ENCODE measurements at places on chromosomes 6 and 20. TPM values are rescaled to one million over a fixed set of nuclear protein-coding genes. Genes with fewer than 3 reads are reported as not detected.

Gene ENPP3
- total RNA-seq, result not detected

GRCh38 chr6:90065173-90065572 is 170.9 kb downstream of the GJA10 start:
- no peak for DNase-seq

DNA sequence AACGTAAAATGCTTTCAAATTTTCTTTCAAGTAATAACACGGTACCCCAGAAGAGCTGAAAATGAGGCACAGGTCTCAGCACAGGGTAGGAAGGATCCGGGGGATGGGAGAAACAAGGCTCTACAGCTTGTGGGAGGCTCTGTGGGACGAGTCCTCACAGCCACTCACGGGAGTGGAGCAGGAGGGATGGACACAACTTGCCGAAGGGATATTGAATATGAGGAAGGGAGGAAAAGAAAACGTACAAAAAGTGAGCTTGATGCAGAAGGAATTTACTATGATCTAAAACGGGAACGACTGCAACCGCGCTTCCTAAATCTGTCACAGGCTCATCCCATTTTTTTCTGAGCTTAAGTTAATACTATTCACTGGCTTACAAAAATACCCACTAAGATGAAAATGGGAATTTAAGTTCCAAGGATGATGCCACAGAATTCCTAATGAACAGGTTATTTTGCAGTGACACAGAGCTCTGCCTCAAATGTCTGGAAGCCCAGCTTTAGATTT is 72.9 kb downstream of the FYN start:
- no peak for DNase-seq

- no peak for DNase-seq
Observed at GRCh38 chr6:111381123-111381522, 101.9 kb downstream of the REV3L start.

- DNase-seq, result no peak
Observed at GRCh38 chr6:147839708-147840610, 331.5 kb downstream of the SAMD5 start.

DNA sequence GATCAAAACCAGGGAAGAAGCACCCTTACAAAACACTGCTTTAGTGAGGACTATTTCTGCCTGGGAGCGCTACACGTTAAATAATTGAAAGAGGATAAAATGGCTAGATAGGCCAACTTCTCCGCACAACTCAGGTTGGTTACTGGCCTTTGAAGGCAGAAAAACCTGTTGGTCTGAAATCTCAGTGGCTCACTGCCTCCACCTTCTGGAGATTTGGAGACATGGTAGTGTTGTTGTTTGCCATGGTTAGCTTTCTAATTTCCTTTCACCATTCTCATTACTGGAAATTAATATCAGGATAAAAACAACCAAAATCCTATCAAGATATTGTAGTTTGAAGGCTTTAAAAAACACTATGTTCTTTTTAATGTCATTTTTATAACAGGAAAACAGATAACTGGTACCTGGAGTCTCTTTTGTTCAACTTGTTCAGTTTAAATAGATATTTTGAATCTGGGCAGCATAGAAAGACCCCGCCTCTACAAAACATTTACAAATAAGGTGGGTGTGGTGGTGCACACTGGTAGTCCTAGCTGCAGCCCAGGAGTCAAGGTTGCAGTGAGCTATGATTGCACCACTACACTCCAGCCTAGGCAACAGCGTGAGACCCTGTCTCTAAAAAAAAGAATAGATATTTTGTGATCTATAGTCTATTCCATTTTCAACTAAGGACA is 27.5 kb upstream of the BCLAF1 start:
- no peak for DNase-seq

- DNase-seq, result no peak
Observed at GRCh38 chr6:106250953-106251352, 74.6 kb downstream of the ATG5 start.

Measured in chondrocyte (in vitro differentiated cells).